Naive thymus-derived CD4-positive, alpha-beta T cell (primary cell): ENCODE measurements at places on chromosomes 12 and 14. TPM values are rescaled to one million over a fixed set of nuclear protein-coding genes. Genes with fewer than 3 reads are reported as not detected.

DNA sequence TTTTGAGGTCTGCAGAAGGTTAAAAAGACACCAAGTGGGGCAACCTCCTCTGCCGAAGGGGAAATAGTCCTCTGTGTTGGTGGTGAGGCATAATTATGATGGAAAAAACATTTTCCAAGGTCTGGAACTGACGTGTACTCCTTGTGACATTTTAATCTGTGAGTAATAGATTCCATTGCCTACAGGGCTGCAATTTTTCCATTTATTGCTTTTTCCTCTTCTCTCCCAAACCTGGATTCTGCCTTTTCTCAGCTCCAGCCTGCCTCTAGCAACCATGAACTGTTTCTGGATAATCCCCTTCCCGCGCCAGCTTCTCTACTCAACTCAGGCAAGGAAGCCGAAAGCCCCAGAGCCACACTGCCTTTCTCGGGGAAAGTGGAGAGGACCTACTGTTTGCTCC, 230.1 kb upstream of the PLXNC1 start:
- DNase-seq: no peak

DNA sequence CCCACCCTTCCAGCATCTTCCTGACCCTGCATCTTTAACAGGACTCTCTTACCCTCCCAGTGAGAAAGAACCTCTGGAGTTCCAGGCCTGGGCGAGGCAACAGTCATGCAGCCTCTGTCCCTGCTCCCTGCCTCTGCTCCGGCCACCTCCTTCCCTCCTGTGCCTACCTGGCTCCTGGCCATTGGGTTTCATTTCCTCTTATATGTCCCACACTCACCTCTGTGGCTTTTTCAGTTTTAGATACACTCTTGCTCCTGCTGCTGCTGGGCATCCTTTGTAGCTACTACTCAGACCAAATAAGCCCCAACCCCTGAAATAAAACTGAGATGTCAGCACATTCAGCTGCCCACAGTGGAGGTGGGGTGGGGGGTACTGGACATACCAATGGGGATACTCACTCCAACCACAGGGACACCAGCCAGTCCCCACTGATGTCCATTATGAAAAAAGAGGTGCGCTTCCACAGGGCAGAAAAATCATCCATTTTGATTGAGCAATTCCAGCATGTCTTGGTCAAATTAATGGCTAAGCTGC, 99.1 kb upstream of the NRXN3 start:
- no peak for DNase-seq

DNA sequence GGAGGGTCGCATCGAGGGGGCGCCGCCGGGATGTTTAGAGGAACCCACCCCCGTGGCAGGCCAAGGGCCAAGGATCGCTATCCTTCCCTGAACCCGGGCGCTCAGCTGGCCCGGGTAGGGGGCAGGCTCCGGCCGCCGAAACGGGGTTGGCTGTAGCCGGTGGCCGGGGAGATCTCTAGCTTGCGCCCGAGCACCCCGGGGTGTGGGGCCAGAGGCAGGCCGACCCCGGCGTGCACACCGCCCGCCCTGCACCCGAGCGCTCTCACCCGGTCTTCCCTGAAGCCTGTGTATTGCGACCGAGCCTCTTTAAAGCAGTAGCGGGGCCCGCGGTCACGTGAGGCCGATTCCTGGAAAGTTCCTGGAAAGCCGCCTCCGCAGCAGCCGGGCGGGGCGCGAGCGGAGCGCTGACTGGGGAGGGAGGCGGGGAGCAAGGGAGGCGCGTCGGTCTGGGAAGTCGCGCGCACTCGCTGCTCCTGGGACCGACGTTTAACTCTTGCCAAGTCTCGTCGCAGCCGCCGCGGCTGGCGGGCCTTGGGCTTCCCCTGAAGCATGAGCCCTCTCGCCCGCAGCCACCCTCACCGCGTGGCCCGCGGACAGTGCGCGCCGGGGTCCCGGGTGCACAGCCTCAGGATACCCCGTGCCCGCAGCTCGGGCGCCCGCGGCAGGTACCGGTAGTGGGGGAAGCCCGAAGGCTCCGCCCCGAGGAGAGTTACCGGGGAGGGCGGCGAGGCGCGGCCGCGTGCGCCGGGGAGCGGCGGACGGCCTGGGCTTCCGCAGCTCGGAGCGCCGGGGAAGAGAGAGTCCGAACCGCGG, 1.7 kb upstream of the SOCS2 start:
- peak; percentile 77 for DNase-seq

DNA sequence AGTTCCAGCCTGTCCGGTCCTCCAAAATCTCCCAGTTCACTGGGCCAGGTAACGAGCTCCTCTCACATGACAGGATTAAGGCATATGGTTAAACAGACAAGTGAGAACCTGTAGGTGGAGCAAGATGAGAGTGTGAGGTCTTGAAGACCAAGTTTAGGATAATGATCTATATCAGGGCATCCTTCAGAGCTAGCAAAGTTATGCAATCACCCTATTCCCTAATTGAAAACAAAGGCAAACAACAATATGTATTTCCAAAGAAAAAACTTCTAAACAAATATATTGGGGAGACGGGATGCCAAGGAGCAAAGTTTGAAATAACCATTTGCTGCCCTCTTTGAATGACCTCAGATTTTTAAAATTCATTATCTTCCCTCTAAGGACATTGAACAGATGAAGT, 571.2 kb downstream of the BCL11B start:
- DNase-seq: no peak

DNA sequence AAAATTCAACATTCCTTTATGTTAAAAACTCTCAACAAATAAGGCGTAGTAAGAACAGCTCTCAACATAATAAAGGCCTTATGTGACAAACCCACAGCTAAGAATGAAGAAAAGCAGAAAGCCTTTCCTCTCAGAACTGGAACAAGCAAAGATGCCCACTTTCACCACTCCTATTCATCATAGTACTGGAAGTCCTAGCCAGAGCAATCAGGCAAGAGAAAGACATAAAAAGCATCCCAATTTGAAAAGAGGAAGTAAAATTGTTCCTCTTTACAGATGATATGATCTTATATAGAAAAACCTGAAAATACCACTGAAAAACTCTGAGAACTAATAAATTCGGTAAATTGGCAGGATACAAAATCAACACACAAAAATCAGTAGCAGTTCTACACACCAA, 52.1 kb downstream of the STON2 start:
- DNase-seq: no peak

- DNase-seq: no peak
Measured at GRCh38 chr12:124385219-124385969, 90.5 kb downstream of the RFLNA start.

DNA sequence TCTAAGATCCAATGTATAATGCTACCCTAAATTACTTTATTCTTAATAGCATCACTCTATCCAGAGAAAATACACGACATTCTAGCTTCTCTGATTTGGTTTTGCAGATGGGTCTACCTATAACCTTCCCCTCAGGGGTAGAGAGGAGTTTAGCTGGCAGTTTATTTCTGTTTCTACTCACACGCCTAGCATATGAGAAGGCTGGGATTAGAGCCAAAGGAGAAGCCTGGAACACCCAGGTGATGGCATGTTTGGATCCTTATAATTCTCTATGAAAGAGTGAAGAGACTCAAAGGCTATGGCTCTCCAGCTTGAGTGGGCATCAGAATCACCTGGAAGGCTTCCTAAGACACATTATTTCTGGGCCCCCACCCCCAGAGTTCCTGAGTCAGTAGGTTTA, 131.3 kb downstream of the IGF1 start:
- no peak for DNase-seq

GRCh38 chr14:69987406-69988121, 108.3 kb downstream of the SMOC1 start:
- no peak for DNase-seq

DNA sequence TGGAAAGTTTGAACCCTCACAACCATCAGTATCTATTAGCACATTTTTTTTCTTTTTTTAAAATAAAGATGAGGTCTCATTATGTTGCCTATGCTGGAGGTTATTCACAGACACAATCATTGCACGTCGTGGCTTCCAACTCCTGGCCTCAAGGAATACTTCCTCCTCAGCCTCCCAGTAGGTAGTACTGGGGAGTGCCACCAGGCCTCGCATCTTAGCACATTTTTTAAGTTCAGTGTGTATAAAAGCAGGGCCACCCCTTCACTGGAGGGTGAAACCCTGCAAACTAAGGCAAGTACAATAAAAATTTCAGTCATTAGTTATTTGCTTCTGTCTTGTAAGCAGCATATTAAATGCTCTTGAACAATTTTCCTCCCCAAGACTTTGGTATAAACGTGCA, 114.2 kb upstream of the SINHCAF start:
- DNase-seq: no peak

DNA sequence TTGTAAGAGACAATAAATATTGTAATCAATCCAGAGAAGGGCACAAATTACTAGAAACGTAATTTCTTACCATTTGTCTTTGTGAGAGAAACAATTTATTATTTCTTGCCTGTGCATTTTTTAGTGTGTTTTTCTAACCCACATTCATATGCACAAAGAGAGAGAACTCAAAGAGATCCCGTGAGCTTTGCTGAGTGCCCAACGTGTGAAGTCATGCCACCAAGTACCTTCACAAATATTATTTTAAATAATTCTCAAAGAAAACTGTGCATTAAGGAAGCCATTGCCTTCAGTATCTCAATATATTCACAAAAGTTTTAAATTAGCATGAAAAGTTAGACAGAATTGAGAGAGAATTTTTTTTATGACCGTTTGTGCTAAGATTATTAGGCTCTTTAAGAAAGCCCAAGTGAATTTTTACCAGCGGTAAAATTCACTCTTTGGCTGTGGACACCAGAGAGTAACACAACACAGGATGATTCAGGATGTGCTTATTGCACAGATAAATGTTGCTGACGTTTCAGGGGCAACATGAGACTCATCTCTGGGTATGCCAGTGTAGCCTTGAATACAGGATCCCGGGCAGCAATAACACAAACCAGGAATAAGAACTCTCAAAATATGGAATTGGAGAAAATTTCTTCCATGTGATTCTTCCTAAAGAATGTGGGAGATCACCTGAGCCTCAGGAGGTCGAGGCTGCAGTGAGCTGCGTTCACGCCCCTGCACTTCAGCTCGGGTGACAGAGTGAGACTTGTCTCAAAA, 2.9 kb downstream of the ARHGDIB start:
- DNase-seq: no peak

- peak; percentile 38 for DNase-seq
Measured at GRCh38 chr12:46675736-46676135, 150.1 kb downstream of the SLC38A4 start.

DNA sequence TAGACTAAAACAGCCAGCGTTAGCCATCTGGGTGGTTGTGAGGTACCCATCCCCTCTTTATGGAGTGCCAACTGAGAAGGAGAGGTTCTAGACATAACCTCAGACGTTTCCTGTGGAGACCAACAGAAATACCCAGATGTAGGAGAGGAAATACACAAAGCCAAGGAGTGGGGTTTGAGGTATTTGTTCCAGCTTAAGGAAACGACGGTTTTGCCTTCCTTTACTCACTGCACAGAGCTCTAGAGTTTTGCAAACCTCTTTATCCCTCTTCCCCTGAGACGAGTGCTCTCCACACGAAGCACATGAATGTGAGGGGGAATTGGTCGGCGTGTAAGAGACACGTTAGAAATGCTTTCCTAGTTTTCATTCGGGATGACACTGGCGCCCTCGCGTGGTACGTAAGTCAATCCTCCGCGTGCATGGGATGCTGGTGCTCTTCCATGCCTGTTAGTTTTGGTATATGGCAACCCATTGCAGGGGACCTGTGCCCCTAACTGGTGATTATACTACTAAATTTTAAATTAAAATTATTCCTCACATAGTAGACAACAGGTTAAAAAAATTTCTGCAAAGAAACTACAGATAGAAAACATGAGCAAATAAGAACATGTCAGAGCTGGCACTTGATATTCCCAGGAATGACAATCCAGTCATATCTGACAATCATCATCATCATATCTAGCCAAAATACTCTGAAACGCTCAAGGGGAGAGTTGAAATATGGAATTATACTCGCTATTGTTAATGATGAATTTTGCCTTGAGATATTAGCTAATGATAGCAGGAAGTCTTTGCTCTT, 121.7 kb downstream of the PPM1H start:
- no peak for DNase-seq

DNA sequence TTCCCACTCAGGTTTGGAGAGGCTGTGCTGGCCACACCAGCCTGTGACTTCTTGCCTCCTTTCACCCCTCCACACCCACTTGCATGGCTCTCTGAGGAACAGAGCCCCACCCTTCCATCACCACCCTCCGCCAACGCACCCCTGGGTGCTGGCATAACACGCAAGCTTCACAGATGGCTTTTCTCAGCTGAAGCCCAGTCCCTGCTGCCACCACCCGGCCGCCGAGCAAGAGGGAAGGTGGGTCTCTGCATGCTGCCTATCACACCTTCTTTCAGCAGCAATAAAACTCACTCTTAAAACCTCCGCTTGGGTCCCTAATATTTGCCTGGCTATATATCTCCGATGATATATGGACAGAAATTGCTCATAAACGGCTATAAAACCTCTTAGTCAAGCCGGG, 41.6 kb downstream of the SMUG1 start:
- DNase-seq: no peak

- DNase-seq: no peak
Measured at GRCh38 chr14:24920265-24921075, 129.5 kb downstream of the STXBP6 start.

GRCh38 chr14:103356024-103356682, 22.1 kb downstream of the EIF5 start:
- no peak for DNase-seq

GRCh38 chr14:104343690-104344640, 205.6 kb downstream of the KIF26A start:
- no peak for DNase-seq

DNA sequence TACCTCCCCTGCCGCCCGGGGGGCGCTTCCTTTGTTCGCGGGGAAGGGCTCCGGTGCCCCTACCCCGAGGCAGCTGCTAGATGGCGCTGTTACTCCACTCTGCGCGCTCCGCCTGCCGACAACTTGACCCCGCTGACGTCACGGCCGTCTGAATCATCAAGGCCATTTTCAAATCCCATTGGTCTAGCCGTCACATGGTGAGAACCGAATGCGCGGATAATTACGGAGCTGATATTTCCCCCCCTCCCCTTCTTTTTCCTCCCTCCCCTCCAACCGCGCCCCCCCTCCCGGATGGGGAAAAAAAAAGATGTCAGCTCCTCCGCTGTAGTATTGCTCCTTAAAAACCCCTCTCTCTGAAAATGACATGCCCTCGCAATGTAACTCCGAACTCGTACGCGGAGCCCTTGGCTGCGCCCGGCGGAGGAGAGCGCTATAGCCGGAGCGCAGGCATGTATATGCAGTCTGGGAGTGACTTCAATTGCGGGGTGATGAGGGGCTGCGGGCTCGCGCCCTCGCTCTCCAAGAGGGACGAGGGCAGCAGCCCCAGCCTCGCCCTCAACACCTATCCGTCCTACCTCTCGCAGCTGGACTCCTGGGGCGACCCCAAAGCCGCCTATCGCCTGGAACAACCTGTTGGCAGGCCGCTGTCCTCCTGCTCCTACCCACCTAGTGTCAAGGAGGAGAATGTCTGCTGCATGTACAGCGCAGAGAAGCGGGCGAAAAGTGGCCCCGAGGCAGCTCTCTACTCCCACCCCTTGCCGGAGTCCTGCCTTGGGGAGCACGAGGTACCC, at the start of gene HOXC10:
Gene HOXC10, plus strand, starts transcription at position 246 of the 791 bp plus-strand sequence. Its CDS starts 114 bp downstream, at position 360.
- no peak for DNase-seq

- no peak for DNase-seq
Measured at GRCh38 chr14:71183876-71184689, 276.8 kb downstream of the PCNX1 start.

Gene CFAP54
- total RNA-seq: 0.93 TPM

Gene REC8
- total RNA-seq: 68.6 TPM

Gene TESPA1
- total RNA-seq: 120 TPM

Gene LALBA
- total RNA-seq: not detected

Gene ITGB7
- total RNA-seq: 410 TPM
